ENCODE measurements at places on chromosomes 4 and X.

DNA sequence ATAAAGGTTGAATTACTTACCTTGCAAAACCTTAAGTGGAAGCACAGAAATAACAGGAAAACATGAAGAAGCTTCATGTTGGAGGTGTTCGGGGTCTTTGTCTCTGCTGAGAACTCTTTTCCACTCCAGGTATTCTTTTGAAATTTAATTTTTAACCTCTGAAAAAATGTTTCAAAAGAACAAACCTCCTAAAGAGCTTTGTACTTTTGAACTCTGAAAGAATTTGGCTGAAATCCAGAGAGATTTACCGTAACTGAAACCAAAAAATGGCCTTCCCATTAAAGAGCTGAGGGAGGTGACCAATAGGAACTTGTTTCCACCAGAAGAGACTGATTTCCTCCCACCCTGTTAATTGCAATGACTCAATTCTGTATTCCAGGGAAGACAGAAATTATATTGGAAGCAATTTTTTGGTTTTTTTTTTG, at the start of gene CFI:
Gene CFI (minus strand): TSS at position 105 of the 425 bp plus-strand sequence. CDS start 28 bp downstream, at position 77.
- no peak for DNase-seq

DNA sequence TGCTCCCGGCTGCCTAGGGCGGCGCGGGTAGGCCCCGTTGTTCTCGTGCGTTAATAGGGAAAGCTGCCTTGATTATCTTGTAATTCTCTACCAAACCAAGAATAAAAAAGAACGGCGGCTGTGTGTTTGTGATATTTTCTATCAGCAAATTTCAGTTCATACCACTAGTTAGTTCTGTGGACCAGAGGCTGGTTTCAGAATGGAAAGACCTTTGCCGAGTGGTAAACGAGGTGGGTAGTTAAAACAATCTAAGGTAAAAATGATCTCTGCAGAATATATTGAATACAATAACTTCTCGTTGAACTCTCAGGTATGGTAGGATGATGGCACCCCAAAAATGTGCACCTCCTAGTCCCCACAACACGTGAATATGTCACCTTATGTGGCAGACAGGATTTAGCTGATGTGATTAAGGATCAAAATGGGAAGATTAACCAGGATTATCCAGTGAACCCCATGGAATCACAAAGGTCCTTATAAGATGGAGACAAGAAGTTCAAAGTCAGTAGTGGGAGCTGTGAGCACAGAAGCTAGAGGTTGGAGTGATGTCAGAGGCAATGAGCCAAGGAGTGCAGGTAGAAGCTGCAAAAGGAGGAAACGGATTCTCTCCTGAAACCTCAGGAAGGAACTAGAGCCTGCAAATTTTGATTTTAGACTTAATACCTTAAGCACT, 574 bp upstream of the CFAP97 start:
- no peak for DNase-seq

DNA sequence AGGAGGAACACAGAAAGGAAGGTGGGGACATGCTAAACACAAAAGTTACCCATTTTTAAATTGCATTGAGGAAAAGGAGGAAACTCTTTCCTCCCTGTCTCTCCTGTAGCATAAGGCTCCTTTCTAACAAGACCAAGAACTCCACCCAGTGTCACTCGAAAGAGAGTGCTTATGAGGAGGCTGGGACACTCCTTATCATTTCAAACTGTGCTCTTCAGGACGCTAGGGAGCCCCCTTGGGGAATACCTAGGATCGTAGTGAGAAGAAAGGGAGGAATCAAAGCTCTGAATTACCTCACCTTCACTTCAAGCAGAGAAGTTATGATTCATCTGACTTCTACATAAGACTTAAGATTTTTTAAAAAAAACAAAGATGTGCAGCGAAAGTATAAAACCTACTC, 65.5 kb downstream of the F9 start:
- no peak for DNase-seq

DNA sequence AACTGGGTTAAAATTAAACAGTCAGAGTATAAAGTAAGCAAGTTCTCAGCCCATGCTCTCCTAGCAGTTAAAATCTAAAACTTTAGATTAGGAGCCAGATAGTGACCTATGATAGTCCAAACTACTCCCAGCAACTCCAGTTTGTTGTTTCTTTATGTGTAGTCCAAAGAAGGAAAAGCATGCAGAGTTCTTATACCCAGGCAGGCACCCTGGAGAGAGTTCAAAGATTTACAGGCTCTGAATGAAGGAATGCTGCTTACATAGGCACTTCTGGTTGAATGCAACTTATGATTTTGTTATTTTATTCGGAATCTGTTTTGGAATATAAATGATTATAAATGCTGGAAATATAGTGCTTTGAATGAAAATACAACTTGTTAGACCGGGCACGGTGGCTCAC, 67.2 kb downstream of the GPAT3 start:
- no peak for DNase-seq

- DNase-seq: no peak
Measured at GRCh38 chr4:1192493-1193205, 20.3 kb upstream of the SPON2 start.

DNA sequence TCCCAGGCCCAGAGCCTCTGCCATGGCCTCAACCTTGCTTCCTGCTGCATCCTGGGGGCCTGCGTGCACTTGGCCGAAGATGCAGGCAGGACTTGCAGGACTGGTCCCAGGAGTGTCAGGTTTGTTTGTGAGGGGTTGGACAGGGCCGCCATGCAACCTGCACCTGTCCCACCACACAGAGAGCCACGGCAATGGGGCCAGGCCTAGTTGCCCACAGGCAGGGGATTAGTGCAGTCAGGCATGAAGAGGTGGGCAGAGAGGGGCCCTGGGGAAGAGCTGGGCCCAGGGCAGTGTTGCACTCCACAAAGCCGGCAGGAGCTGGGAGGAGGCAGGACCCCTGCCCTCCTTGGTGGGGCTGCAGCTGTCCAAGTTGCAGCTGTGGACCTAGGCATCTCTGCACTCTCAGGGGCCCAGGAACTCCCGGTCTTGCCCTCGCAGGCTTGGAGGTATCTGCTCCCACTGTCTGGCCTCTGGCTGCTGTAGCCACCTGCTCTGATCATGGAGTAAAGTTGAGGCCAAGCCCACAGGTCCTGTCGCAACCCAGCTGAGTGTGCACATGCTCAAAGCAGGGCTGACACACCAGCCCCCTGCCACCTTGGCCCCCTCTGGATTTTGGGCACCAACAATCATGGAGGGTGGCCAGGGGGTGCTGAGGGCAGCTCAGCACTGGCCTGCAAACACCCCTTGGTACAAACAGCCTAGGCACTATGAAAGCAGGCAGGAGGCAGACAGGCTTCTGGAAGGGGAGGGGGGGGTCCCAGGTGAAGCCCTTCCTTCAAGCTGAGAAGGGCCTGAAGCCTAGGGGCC, 190.4 kb upstream of the PCDH10 start:
- no peak for DNase-seq

DNA sequence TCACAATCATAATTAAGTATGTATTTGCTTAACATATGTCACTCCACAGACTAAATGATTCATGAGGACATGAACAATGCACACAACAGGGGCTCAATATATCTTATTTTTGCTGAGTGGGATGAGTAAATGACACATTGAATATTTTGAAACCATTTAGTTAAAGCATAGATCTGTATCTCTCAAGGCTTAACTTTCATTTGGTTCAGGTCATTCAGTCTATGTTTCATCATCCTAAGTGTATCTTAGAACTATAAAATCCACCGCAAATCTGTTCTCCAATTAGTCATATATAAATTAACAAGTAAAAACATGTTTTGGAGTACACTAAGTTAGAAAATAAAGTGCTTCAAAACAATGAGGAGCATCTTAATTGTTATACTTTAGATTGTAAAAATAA, 45.8 kb downstream of the AREG start:
- no peak for DNase-seq

- DNase-seq: no peak
Measured at GRCh38 chr4:21327976-21328700, 620.4 kb downstream of the KCNIP4 start.

- DNase-seq: no peak
Measured at GRCh38 chr4:125961626-125962025, 646.9 kb downstream of the FAT4 start.

GRCh38 chr4:143819029-143819428, 86.3 kb downstream of the GYPE start:
- no peak for DNase-seq

DNA sequence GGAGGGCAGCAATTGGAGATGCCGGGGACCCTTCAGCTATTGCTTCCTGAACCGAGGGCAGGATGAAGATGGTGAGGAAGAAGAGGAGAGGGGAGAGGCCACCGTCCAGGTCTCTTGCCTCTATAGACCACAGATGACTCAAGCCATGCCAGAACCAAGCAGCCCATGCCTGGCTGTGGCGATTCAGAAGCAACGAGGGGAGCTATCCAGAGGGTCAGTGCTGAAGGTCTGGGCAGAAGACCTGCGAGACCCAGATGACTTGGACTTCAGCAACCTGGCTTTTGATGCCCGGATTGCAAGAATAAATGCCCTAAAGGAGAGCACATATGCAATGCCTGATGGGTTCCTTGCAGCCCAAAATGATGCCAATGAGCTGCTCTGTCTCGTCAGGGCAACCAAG, 70.2 kb upstream of the PRPS2 start:
- no peak for DNase-seq

DNA sequence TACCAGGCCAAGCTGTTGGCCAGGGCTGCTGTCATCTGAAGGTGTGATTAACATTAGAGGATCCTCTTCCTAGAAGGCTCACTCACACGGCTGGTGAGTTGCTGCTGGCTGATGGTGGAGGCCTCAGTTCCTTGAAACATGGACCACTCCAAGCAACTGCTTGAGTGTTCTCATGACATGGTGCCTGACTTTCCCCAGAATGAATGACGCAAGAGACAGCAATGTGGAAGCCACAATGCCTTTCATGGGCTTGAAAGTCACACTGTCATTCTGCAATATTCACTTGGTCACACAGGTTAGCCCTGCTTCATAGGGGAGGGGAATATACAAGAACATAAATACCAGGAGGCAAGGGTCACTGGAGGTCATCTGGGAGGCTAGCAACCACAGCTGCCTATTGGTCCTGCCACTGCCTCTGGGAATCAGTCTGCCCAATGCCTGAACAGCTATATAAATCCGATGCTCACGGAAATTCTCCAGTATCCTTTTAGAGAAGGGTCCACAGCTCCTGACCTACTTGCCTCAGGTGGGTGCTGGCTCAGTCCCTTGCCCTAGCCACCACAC, 97.1 kb upstream of the MAML3 start:
- no peak for DNase-seq

GRCh38 chr4:84258905-84259830, 239.9 kb downstream of the NKX6-1 start:
- no peak for DNase-seq

- no peak for DNase-seq
Measured at GRCh38 chrX:34341258-34341657, 209.1 kb upstream of the FAM47A start.

- no peak for DNase-seq
Measured at GRCh38 chrX:132956421-132957210, 1.8 kb downstream of the HS6ST2 start.

DNA sequence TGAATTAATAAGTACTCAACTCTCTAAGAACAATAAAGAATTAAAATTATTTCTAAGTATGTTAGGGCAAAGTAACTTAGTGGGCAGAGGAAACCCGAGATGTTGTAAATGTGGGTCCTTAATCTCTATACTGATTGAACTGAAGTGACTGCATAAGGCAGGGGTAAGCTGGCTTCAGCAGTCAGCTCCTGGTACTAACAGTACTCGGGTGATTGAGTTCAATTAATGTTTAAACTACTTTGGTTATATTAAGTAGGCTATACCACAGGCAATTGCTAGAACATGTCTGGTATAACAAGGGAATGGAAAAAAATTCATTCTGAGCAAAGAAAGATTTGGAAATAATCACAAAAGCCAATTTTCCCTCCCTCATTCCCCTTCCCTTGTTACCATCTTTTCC, 90.7 kb downstream of the LNX1 start:
- DNase-seq: no peak

- no peak for DNase-seq
Measured at GRCh38 chr4:7291372-7292114, 99.2 kb downstream of the SORCS2 start.

GRCh38 chrX:9983846-9984245, 16.7 kb downstream of the CLDN34 start:
- DNase-seq: no peak

DNA sequence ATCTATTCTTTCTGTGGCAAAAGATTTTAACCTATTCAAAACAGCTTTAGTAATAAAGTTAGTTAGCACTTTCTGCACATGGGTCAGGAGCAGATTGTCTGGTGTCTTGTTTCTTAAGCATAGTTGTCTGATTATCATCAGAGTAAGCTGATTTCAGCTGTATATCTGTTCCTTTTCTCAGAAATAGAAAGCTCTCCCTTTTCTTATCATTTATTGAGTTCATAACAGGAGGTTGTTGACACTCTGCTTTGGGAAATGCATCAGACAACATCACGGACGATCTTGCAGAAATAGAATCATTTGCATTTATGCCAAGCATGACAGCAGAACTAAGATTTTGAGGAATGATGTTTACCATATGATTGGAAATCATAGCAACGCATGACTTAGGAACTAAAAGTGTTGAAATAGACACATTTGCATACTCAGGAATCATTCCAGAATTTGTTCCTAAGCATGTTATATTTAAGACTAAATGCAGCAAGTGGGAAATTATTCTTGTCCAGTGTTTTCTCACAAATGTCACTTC, 66.7 kb downstream of the RBMX2 start:
- no peak for DNase-seq

DNA sequence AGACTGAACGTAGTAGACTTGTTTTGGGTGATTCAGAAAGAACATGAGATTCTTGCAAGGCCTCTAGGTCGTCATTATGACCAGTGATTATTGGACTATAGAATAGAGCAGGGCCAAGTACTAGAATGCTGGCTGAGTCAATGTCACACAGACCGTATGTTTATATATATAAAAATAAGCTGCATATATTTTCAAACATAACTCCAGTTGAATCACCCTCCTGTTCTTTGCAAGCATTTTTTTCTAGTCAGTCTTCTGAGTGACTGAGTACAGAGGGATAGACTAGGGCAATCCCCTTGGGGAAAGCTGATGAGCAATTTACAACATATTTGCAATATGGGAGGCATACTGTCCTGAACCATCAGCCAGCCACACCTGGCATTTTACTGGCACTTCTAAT, 48.4 kb upstream of the PRPS1 start:
- no peak for DNase-seq

DNA sequence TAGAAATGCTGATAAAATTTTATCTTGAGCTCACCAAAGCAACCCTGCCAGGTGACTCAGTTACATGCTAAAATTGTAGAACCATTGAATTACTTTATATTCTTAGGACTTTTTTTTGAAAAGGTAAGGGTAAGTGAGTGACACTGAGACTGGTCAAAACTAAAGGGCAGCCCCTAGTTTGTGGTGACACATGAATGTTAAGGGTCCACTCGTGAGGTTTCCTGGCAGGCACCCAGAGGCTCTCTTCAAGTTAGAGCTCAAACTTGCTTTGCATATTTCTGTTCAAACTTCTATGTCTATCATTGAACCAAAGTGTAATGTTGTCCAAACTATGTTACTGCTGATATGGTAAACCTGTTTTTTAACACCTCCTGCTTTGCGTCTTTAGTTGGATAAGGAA, 30.5 kb downstream of the TMPRSS11D start:
- DNase-seq: no peak

DNA sequence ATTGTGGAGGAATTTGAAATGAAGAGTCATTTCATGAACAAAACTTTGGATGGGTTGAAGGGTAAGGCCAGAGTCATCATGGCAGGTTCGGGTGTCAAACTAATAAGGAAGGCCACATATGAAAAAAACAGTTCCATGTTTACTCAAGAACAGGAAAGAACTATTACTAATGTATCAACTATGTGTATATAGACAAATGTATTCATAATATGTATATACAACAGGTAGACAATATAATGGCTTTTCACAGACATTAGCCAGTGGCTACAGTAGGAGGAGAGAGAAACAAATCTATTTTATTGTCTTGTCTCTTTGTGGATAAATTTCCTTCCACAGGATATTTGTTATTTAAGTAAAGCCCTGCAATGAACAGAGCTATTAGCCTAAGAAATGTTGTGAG, 101.1 kb downstream of the CBLL2 start:
- DNase-seq: no peak
